ENCODE measurements at places on chromosomes 7 and 10.
A peak's percentile ranks its signal among the peaks of the same experiment; 100 is the strongest.

GRCh38 chr7:121505021-121505420 lies 108.9 kb upstream of the FAM3C start:
- DNase-seq = no peak

GRCh38 chr10:73060738-73061635 lies 35.7 kb downstream of the P4HA1 start:
- no peak for DNase-seq

DNA sequence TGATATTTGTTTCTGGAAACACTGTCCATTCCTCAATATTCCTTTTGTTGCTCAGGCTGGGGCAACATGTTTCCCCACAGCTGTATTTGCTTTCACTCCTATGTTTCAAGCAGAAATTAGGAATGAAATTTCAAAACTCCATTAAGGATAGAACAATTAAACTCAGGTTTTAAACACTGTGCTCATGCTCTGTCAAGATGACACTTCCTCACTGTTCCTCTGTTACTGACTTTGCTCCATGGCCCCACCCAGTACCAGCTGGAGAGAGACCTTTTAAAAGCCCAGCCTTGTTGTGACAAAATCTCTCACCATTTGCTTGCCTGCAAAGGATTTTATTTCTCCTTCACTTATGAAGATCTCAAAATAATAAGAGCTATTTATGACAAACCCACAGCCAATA lies 197.4 kb downstream of the ELMO1 start:
- no peak for DNase-seq

- DNase-seq = peak; percentile 31
Observed at GRCh38 chr7:17849504-17849903, 90.8 kb downstream of the SNX13 start.

DNA sequence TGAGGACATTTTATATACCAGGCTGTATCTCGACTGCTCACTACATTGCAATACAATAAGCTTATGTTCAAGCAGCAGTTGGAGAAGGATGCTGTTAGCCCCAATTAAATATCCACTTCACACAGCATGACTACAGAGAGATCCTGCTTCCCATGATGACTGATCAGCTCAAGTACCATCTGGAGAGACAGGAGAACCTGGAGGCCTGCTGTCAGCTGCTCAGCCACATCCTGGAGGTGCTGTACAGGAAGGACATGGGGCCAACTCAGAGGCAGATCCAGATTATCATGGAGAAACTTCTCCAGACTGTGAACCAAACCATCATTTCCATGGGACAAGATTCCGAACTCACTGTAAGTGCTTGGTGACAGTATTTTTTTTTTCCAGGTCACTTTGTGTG lies 22.5 kb downstream of the RNF133 start:
- no peak for DNase-seq

DNA sequence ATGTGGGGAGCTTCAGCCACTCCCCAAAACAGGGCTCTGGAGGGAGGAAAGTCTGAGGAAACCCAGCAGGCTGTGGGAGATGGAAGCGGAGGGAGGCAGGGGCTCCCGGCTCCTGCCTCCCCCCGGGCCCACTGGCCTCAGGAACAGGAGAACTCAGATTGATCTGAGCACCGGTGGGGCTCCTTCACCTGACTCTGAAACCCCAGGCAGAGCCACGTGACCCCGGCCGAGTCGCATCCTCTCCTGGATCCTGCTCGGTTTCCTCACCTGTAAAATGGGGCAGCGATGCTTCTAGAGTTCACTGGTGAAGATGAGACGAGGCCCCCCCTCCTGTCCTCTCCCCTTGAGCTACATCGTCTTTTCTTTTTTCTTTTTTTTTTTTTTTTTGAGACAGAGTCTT lies 33.6 kb downstream of the TCERG1L start:
- no peak for DNase-seq

GRCh38 chr10:99529591-99530107 lies 3.1 kb upstream of the NKX2-3 start:
- DNase-seq = no peak
